ENCODE measurements at places on chromosomes 7 and 10.
A peak's percentile ranks its signal among the peaks of the same experiment; 100 is the strongest.

DNA sequence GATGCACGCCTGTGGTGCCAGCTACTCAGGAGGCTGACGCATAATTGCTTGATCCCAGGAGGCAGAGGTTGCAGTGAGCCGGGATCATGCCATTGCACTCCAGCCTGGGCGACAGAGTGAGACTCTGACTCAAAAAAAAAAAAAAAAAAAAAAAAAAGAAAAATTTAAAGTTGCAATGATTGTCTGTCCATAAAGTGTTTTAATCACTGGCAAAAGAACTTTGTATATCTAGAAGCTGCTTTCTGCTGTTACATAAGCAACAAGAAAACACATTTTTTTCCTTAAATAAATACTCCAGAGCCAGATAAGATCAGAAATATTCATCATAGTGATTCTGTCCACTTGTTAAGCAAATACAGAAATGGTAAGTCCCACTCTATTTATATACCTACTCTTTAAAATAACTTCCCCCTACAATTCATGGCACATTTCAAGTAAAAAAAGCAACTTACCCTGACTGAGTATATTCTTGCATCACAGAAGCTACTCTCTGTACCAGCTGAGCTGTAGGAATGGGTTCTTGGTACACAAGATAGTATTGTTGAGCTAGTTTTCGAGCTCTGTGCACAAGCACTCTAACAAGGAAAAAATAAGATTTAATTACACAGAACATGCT, 7.6 kb downstream of the PSMA2 start:
- no peak for DNase-seq

DNA sequence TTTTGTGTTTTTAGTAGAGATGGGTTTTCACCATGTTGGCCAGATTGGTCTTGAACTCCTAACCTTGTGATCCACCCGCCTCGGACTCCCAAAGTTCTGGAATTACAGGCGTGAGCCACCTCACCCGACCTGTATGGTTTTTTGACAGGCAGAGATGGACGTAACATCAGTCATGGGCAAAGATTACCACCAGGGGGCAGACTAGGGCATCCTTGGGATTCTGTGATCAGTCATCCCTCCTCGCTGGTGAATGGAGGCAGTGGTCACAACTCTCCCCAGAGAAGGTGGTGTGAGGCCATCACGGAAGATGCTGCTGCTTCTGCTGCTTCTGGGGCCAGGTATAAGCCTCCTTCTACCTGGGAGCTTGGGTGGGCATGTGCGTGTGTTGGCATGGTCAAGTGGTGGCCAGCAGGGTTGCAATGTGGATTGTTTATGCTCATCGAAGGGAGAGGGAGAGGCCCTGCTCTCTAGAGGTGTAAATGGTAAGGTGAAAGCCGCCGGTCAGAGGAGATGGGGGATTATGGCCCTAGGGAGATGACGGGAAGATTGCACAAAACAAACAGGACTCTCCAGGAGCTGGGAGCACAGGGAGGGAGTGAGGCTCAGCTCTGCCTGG, 122.7 kb upstream of the PRSS1 start:
- DNase-seq: no peak

GRCh38 chr10:71999360-72000072, 35.3 kb downstream of the CHST3 start:
- DNase-seq: peak; percentile 57

DNA sequence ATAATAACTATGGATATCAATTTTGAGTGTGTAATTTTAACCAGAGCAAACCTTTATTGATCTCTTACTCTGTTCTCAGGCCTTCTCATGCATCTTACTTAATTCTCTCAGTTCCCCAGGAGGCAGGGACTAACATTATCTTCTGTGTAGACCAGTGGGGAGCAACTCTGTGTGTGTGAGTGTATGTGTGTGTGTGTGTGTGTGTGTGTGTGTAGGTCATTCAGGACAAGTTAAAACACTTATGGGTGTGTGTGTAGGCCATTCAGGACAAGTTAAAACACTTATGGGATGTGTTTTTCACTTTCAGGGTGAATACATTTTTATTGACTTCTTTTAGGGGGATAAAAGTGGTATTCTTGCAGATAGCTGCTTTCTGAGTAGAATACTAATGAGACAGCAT, 145.0 kb downstream of the ADAM12 start:
- no peak for DNase-seq

- DNase-seq: no peak
Measured at GRCh38 chr7:50661345-50662040, 96.3 kb upstream of the DDC start.

GRCh38 chr10:43865265-43866135, 216.8 kb upstream of the ZNF32 start:
- no peak for DNase-seq

DNA sequence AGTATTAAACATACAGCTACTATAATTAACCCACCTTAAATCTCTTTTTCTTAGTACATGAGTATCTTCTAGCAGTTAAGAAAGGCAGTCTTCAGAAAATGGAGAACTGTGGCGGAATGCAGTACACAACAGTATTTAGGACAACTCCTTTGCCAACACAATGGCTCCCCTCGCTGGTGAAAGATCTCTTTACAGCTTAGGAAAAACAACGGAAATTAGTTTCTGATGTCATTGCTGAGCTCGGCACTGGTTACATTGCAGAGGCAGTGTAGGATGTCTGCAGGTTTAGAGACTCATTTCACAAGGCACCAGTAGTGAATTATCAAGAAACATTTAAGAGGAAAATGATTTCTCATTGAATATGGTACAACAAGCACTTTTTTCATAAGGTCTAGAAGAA, 43.4 kb downstream of the GLRX3 start:
- DNase-seq: peak; percentile 28

DNA sequence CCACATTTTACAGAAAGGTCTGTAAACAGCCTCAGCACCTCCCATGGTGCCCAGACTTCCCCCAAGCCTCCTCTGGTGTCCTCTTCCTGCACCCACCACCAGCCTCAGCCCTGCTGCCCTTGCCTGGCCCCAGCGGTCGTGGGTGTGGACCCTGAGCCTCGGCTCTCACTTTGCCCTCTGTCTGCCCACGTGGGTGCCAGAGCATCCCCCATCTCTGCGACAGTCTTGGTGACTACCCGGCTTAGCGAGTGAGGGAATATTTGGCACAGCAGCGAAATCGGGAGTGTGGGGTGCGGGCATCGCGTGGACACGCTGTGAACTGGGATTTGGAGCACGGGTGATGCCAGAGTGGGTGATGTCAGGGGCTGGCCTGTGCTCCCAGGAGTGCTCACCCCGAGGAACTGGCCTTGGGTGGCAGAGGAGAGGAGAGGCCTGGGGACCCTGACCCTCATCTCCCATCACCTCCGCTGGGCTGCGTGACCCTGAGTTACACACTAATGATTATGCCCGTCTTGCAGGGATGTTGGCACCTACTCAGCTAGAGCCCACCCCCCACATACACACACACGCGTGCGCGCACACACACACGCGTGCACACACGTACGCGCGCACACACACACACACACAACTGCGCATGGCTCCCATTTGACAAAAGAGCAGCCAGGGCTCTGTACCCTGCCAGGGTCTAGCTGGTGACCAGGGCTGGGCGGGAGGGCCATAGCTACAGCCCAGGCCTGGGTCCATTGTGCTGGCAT, 8.7 kb downstream of the ELFN1 start:
- no peak for DNase-seq

DNA sequence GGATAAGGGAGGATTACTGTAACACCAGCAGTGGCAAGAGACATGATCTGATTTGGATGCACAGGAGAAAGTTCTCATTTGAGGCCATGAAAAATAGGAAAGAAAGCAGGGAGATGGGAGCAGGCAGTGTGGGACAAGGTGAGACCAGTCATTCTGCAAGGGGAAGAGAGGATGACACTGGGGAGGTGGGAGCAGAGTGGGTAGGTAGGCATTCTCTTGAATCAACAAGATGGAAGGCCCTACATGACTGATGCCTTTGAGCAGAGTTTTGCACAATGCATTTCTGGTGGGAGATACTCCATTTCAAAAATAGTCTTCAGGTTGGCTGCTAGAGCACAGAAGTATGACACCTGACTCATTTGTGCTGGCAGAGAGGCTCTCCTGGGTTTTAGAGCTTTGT, 10.5 kb downstream of the RPS24 start:
- no peak for DNase-seq

DNA sequence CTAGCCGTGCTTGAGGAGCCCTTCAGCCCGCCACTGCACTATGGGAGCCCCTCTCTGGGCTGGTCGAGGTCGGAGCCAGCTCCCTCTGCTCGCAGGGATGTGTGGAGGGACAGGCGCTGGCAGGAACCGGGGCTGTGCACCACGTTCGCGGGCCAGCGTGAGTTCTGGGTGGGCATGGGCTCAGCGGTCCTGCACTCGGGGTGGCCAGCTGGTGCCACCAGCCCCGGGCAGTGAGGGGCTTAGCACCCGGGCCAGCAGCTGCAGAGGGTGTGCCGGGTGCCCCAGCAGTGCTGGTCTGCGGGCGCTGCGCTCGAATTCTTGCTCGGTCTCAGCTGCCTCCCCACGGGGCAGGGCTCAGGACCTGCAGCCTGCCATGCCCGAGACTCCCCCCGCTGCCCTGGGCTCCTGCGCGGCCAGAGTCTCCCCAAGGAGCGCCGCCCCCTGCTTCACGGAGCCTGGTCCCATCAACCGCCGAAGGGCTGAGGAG, 90.8 kb upstream of the NRG3 start:
- no peak for DNase-seq

GRCh38 chr7:81244224-81244623, 325.4 kb upstream of the SEMA3C start:
- no peak for DNase-seq

DNA sequence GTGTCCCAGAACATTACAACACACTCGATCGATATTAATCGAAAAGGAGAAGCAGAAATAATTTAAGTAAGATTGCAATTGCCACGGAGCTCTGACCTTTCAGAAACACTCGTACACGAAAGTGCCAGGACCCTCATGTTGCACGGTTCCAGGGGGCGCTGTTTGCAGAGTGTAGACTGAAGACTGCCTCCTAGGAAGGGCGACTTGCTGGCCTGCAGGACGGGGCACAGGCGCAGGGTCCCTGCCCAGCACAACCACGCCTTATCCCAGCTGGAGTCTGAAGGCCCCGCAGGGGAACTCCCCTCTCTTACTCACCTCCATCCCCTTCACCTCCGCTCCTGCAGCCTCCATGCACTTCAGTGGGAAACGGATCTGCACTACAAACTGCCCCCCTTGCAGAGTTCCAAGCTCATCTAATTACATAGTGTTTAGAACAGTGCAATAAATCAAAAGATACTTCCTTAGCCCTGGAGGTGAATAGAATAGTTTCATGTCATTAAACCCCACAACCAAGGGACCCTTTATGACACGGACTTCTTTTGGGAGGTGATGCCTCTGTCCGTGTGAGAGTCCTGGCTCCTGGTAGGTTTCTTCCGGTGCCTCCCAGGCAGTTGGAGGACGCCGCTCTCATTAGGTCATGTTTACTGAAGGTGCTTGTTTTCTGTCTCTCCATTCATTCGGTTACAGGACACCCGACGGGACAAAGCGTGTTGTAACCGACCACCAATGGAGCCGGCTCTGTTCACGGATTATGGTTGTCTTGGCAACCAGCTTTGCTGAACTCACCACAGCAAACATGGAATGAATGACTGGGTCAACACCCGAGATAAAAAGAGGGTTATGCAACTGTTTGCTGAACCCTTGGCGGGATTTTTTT, 262.2 kb downstream of the BAMBI start:
- DNase-seq: peak; percentile 21

GRCh38 chr7:31857172-31857571, 170.2 kb downstream of the PPP1R17 start:
- no peak for DNase-seq

DNA sequence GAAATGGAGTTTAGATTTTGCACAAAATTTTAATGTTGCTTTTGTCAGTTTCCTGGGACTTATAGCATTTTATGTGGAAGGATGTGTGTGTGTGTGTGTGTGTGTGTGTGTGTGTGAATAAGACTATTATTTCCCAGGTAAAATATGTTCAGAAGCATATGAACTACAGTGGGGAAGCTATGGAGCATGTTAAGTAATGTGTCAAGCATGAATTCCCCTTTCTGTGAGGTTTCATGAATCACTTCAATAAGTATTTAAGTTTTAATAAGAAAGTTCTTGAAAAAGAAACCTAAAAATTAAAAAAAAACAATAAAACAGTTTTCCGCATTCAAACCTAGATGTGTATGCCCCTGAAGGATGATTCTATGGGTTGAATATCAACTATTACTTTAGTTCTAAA, 693 bp downstream of the CREB5 start:
- DNase-seq: no peak

Data from GM04504 (cell line).